ENCODE measurements at places on chromosomes 3 and 15. TPM values are rescaled to one million over a fixed set of nuclear protein-coding genes. Genes with fewer than 3 reads are reported as not detected.

GREM1 gene
- total RNA-seq = 4.8 TPM

- no peak for DNase-seq
- no peaks in the 10 kb centered on the region for H3K4me1 ChIP-seq
Observed at GRCh38 chr3:117059956-117060270, 350.3 kb downstream of the TUSC7 start.

- no peak overlapping the region for H3K4me3 ChIP-seq
- no peaks in the 10 kb centered on the region for H3K4me1 ChIP-seq
- H3K36me3 ChIP-seq = no peaks in the 10 kb centered on the region
Observed at GRCh38 chr3:25906132-25906906, 116.4 kb downstream of the OXSM start.

DNA sequence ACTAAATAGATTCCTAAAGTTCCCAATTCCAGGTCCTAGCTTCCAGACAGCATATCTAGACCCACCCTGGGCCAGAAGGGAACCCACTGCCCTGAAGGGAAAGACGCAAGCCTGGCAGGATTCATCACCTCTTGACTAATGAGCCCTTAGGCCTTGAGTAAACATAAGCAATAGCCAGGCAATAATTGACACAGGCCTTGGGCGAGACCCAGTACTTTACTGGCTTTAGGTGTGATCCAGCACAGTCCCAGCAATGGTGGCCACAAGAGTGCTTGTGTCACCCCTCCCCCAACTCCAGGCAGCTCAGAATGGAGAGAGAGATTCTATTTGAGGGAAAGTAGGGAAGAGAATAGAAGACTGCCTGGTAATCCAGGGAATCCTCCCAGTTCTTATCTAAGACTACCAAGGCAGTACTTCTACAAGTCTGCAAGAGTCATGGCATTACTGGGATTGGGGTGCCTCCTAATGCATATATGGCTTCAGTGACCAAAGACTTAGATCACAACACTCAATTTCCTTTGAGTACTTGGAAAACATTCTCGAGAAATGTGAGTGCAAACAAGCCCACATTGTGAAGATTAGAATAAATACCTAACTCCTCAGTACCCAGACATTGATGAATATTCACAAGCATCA is 30.4 kb upstream of the WWTR1 start:
- no peaks in the 10 kb centered on the region for H3K27me3 ChIP-seq
- H3K36me3 ChIP-seq = no peaks in the 10 kb centered on the region
- no peak for DNase-seq

- H3K27ac ChIP-seq = no peak overlapping the region
- no peaks in the 10 kb centered on the region for H3K36me3 ChIP-seq
- no peak overlapping the region for H3K4me3 ChIP-seq
Observed at GRCh38 chr15:76991048-76991447, 3.9 kb upstream of the PSTPIP1 start.

DNA sequence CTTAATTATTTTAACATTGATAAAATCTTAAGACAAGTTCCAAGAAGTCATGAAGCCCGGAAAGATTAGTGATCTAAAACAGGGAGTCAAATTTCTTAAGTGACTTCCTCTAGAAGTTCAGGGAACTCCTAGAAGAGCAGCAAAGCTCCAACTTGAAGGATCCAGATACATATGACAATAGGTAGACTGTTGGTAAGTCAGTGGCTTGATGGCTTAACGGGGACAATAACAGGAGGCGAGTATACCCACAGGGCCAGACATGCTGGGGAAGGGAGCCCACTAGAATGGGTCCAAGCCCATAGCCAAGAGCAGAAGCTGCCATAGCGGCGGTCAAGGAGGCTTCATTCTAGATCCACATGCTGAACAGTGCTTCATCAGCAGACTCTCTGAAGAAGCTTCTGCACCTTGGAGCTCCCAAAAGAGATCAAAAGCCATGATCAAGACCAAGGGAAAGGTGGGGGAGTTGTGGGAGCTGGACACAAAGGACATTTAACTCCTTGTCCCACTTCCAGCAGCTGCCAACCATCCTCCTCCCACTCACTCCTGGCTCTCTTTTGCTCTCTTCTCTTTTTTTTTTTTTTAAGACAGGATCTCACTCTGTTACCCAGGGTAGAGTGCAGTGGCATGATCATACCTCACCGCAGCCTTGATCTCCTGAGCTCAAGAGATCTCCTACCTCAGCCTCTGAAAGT is 10.2 kb upstream of the CA12 start:
- no peak overlapping the region for H3K27ac ChIP-seq
- H3K4me1 ChIP-seq = peaks cover 9% of the 10 kb centered on the region
- DNase-seq = no peak
- H3K4me3 ChIP-seq = no peak overlapping the region
- no peaks in the 10 kb centered on the region for H3K27me3 ChIP-seq
- H3K36me3 ChIP-seq = no peaks in the 10 kb centered on the region

DNA sequence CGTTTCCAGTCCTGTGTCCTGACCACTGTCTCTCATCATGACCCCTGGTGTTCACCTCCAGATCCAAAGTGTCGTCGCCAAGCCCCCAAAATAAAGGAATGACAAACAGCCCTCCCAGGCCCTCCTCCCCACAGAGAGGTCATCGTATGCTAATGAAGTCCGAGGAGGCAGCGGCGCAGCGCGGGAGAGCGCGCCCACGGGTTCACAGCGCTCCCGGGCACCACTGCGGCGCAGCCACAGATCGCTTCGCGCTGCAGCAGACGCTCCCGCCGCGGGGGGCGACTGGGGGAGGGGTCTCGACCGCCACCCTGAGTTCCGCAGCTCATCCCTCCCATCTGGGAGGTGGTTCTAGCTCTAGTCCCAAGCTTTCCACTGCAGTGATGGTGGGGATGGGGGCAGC is 1.3 kb downstream of the DGKG start:
- peaks cover 8% of the 10 kb centered on the region for H3K27me3 ChIP-seq
- H3K27ac ChIP-seq = no peak overlapping the region
- peaks cover 18% of the 10 kb centered on the region for H3K4me1 ChIP-seq
- no peak overlapping the region for H3K4me3 ChIP-seq
- no peaks in the 10 kb centered on the region for H3K36me3 ChIP-seq
- peak; percentile 44 for DNase-seq

DNA sequence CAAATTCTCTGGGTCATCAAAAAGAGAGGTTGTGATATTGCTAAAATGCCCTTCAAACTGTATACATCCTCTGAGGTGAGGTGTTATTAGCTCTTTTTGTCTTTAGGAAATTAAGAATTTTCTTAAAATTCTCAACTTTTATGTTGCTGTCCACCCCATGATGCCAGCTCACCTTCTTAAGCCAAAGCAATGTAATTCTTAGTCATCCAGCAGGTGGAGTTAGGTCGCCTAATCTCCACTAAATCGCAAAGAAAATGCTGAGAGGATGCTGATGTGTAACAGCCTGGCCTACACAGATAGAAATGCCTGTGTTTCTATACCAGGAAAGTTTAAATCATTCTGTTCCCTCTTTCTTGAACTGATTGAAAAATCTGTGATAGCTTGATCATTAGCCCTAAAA is 770.2 kb upstream of the ALCAM start:
- H3K4me1 ChIP-seq = no peaks in the 10 kb centered on the region
- no peak overlapping the region for H3K4me3 ChIP-seq
- no peaks in the 10 kb centered on the region for H3K27me3 ChIP-seq

- no peaks in the 10 kb centered on the region for H3K27me3 ChIP-seq
- no peak for DNase-seq
- no peak overlapping the region for H3K27ac ChIP-seq
- H3K4me3 ChIP-seq = no peak overlapping the region
- H3K4me1 ChIP-seq = no peaks in the 10 kb centered on the region
Observed at GRCh38 chr15:27468151-27468591, 497.2 kb downstream of the GABRG3 start.
